ENCODE measurements at places on chromosomes 4 and X.

GRCh38 chr4:108488865-108489264, 131.5 kb upstream of the RPL34 start:
- DNase-seq = no peak

- no peak for DNase-seq
Observed at GRCh38 chr4:99857307-99857706, 36.9 kb downstream of the LAMTOR3 start.

- DNase-seq = no peak
Observed at GRCh38 chr4:95949136-95949765, 109.4 kb downstream of the PDHA2 start.

DNA sequence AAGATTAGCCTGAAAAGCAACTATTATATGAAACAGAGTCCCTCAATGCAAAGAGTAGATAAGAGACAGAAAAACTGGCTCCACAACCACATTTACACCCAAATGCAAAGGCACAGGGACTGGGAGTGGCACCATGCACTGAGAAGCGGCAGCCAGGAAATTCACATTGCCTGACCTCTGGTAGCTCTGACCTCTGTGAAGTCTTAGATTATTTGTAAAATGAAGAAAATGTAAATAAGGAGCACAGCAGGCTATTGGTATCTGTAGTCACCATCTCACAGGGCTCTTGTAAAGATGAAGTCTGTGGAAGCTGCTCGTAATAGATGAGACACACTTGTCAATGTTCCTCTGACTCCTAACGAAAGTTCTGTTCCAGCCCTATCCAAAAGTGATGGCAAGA, 69.7 kb downstream of the FAT1 start:
- no peak for DNase-seq

DNA sequence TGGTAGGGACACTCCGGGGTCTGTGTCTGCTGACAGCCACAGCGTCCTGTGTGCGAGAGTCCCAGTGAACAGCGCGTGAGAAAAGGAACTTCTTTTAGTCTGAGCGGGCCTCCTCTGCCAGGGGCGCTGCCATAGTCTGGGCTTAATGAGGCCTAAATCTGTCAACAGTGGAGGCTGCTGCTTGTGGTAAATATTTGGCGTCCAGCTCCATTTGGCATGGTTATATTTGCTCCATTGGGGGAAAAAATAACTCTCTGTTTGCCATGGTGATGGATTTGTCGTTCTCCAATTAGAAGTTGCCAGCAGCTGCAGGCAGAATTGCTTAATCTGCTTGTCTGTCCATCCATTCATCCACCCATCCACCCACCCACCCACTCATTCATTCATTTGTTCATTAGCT, 71.4 kb upstream of the PSAPL1 start:
- no peak for DNase-seq

DNA sequence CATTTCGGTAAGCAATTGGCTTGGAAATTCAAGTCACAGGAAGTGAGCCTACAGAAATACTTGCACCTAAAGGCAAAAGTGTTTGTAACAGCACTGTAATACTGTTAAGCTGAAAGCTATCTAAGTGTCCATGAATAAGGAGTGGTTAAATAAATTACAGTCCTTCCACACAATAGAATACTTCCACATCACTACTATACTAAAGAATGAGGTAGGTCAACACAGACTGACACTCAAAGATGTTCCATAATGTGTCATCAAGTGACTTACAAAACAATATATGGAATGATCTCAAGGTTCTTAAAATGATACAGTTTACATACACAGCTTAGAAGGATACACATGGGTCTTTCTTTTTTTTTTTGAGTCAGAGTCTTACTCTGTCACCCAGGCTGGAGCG, 27.0 kb downstream of the SLC10A6 start:
- DNase-seq = no peak

DNA sequence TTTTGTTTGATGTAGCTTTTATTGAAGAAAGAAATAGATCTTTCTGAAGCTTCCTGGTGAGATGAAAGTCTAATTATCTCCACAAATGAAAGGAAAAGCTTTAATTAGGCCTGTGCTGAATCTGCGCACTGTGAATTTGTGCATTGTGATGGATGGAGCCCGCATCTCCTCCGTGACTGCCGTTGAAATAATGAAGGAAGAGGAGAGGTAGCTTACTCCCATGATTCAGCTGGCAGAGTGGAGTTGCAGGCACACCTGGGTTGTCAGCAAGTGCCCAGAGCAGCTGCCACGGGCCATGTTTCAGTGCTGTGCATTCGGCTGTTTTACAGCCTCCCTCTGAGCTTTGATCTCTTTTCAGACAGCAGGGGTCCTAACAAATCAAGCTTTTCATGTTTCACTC, 735.3 kb upstream of the TENM3 start:
- DNase-seq = no peak

- no peak for DNase-seq
Observed at GRCh38 chrX:122945328-122945727, 238.8 kb upstream of the GRIA3 start.

GRCh38 chrX:18354369-18355223, at the start of gene SCML2:
Gene SCML2 (minus strand): TSS chrX:18354688. CDS start chrX:18334071, 20,617 bp downstream.
- DNase-seq = peak; percentile 30

- no peak for DNase-seq
Observed at GRCh38 chrX:20063716-20064351, 52.9 kb downstream of the MAP7D2 start.

DNA sequence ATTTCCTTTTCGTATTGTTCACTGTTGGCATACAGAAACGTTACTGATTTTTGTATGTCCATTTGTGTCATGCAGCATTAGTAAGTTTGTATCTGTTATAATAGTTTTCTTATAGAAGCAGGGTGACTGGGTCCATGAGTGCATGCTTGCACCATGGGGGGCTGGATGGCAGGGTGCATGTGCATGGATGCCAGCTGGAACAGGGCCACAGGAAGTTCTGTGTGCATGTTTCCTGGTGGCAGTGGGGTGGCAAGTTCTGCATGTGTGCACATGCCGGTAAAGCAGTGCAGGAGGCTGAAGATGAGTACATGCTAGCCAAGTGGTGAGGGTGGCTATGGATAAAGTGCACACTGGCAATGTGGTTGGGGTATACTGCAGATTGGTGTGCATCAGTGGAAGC, 468.0 kb upstream of the KLHL4 start:
- DNase-seq = no peak

- DNase-seq = no peak
Observed at GRCh38 chrX:128928636-128929035, 594.7 kb downstream of the SMARCA1 start.

GRCh38 chr4:172806841-172807240, 361.8 kb upstream of the GALNT7 start:
- DNase-seq = no peak

GRCh38 chr4:139526928-139527327, 29.1 kb downstream of the SETD7 start:
- DNase-seq = no peak

DNA sequence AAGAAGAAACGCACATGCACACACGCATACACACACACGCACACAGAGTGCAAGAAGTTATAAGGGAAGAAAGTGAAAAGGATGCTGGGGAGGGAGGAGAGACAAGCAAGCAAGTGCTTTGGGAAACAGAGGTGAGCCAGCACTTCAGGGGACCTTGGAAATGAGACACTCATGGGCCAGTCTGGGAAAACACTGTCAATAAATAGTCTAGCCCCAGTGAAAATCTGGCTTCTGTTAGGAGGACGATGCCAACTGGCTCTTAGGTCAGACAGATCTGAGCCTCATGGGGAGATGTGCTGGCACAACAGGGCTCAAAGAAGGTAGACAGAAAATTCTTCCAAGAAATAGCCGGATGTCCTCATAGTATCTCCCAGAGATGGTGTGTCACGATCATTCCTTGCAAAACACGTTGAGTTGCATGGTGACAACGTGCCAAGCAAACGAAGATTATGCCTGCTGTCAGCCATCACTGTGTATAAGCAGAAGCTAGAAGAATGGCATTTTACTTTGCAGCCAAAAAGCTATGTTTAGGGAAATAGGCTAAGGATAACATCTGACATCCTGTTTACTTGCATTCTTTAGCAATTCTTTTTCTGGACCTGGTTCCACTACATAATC, 557 bp upstream of the ARHGEF6 start:
- DNase-seq = no peak

GRCh38 chr4:75675004-75675531, 1.9 kb upstream of the G3BP2 start:
- DNase-seq = no peak

- no peak for DNase-seq
Observed at GRCh38 chr4:146063143-146063542, 112.4 kb upstream of the LSM6 start.

- no peak for DNase-seq
Observed at GRCh38 chr4:114603497-114603896, 4.9 kb downstream of the UGT8 start.

DNA sequence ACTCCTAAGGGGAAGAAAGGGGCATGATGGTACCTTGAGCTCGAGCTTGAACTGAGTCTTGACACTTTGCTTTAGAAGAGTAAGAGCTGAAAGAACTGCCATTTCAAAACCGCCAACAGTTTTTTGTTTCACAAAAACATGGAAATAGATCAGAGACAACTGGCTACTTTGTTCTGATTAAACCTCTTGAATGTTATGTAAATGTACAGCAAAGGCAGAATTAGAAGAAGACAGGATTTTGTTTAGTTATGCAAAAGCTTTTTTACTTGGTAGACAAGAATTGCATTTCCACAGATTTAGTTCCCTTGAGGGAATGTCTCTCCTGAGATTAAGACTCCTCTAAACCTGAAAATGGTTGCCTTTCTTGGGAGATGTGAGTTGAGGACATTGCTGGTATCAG, 33.3 kb upstream of the STPG2 start:
- no peak for DNase-seq

DNA sequence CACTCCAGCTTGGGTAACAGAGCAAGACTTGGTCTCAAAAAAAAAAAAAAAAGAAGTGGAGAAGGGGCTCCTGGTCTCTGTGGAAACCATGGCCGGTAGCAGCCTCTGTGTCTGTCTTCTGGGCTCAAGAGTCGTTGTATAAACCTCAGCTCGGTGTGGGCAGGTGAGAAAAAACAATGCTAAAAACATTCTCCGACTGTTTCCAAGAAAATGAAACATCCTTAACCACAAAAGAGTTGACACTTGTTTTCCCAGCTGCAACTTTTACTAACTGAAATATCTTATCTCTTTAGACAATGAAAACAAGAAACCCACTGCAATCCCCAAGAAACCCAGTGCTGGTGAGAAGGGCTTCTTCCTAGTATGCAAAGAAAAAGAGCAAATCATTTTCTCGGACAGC, 26.2 kb downstream of the CD99 start:
- DNase-seq = no peak

DNA sequence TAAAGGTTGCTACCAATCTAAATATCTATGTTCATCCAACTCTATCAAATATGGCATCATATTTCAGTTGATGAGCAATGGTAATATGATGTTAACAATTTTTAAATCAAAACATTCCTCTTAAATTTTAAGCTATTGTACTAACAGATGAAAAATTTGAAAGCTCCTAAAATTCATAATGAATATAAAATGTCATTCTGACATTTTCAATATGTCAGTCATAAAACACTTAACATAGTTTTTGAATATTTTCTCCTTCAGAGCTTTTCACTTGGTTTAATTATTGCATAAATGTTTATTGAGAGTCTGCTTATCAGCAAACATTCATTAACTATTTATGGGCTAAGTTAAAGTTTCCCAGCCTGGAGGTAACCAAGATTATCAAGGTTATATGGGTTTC, 11.8 kb downstream of the ARSJ start:
- DNase-seq = no peak

DNA sequence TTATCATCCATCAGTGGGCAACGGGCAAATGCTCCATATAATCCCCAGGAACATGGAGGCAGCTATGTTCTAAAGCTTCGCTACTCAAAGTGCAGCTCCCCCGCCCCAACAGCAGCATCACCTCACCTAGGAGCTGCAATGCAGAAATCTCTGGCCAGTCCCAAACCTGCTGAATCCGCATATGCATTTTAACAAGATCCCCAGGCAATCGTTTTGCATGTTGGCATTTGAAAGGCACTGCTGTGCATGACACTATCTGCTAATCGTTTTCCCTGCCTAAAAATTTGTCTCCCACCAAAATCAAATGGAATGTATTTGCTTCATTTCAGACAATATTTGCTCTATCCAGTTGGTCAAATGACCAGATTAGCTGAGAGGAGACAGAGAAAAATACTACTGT, 15.2 kb downstream of the ADGRG2 start:
- DNase-seq = no peak
